ENCODE measurements at places on chromosomes 5 and 9.

DNA sequence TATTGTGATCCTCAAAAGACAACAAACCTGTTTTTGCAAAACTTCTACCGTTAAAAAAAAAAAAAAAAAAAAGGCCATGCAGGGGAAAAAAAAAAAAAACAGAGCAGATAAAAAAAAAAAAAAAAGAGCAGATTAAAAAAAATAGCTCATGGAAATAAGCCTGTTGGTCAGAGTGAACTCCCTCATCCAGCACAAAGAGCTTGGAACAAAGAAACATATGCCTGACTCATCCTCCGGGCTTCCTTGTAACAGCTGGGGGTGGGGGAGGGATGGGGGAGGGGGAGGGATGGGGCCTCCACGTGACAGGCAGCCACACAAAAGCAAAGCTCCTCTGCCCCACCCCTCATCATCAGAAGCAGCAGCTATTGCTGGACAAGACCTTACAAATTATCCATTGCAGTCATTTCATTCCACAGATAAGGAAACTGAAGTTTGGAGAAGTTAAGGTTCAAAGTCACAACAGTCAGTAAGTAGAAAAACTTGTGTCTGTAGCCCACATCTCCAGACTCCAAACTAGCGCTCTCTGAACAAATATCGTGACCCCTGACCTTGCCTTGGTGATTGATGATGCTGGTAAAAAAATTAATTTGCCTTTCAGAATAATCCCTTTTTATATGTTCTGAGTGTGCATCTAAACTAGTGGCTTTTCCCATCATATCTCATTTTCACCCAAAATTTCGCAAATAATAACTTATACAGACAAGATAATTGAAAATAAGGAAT, 38.9 kb downstream of the SLC35D2 start:
- DNase-seq: no peak

- DNase-seq: no peak
Measured at GRCh38 chr5:40490464-40491111, 189.1 kb upstream of the PTGER4 start.

GRCh38 chr9:135787776-135788575, 86.0 kb downstream of the KCNT1 start:
- DNase-seq: no peak

DNA sequence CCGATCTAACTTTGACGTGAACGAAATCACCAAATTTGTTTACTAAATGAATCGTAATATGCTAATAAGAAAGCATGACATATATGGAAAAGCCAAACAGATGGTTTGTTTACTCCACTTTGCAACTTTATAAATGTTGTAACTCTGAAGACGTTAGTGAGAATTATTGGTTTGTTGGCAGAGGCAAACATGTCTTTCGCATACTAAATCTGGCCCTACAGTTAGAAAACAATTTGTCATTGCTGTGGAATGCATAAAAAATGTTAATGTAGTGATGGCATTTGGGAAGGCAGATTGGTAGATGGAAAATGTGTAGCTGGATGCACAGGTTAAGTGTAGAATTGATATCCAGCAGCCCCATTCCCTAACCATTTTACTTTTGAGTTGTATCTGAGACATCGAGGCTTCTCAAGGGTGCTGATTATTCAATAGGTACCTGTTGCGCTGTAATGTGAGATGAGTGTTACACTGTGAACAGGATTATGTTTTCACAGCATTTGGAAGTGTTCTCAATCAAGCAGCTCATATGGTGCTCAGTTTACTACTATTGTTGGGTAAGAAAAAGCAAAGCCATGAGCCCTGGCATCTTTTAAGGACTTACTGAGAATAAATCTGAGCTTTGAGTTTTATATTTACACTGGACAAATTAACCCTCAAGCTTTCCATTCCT, 444.8 kb downstream of the BNC2 start:
- DNase-seq: no peak

DNA sequence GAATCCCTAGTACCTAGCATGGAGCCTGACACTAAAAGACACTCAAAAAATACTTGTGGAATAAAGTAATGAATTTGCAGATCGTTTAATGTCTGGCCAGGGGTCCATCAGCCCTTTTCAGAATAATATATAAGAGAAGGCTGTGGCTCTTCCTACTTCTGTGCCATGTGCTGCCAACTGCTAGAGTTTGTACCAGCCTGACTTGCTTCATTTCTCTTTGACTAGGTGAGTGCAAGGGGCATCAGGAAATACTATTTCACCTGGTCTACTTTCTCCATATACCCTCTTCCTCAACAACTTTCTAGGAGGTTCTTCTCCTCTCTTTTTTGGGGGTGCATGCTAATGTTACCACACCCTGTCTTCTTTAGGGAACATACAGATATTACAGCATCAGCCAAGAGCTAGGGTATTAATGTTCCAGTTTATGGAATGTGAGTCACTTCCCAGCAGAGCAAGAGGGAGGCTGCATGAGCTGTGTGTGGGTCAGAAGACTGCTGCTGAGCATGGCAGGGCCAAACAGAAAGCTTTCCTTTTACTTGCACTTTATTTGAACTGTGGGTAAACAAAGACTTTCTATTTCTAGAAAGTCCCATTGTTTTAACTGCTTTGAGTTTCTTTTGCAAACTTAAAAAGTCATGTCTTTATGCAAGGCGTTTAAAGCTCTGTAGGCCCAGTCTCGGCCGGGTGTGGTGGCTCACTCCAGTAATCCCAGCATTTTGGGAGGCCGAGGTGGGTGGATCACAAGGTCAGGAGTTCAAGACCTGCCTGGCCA, 158.9 kb downstream of the ADAMTSL1 start:
- DNase-seq: no peak

- DNase-seq: no peak
Measured at GRCh38 chr5:155418960-155419579, 405.5 kb downstream of the KIF4B start.

- peak; percentile 56 for DNase-seq
Measured at GRCh38 chr9:95822583-95823431, 52.7 kb upstream of the ERCC6L2 start.

DNA sequence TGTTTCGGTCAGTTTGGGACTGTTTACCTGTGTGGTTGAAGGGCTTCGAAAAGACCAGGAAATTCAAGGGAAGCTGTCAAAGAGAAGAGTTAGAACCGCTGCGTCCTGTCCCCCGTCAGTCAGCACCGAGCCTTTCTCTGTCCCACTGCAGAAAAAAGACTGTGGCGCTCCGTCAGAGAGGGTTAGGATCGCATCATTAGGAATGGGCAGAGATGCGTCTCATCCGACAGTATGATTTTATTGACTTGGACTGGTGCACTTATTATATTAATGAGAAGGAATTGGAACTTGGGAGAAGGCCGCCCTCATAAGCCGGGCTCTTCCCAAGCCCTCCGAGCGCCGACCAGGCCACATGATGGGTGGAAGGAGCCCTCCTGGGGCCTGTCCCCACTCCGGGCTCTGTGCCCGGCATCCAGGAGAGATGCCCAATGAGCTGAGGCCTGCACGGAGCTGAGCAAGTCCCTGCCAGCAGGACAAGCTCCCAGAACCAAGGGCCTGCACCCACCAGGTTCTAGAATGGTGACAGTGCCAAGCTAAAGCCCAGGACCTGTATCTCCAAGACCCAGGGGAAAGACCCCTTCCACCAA, 71.5 kb downstream of the NEK6 start:
- no peak for DNase-seq

- no peak for DNase-seq
Measured at GRCh38 chr9:16515879-16516301, 354.6 kb downstream of the BNC2 start.

GRCh38 chr5:50720061-50720710, 53.7 kb downstream of the PARP8 start:
- no peak for DNase-seq

DNA sequence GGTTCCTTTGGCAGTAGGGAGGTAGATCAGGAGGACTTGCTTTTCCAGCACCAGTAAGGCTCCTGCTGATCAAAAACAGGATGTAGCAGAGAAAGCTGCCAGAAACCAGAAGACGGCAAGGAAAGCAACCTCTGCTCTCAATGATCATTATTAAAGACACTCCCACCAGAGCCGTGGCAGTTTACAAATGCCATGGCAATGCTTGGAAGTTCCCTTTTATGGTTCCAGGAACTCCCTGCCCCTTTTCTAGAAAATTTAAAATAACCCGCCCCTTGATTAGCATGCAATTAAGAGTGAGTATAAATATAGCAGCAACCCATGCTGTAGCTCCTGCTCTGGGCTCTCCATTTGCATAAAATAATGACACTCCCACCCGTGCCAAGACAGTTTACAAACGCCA, 16.1 kb downstream of the EQTN start:
- no peak for DNase-seq

- DNase-seq: no peak
Measured at GRCh38 chr5:88888848-88889188, 5.8 kb upstream of the MEF2C start.

DNA sequence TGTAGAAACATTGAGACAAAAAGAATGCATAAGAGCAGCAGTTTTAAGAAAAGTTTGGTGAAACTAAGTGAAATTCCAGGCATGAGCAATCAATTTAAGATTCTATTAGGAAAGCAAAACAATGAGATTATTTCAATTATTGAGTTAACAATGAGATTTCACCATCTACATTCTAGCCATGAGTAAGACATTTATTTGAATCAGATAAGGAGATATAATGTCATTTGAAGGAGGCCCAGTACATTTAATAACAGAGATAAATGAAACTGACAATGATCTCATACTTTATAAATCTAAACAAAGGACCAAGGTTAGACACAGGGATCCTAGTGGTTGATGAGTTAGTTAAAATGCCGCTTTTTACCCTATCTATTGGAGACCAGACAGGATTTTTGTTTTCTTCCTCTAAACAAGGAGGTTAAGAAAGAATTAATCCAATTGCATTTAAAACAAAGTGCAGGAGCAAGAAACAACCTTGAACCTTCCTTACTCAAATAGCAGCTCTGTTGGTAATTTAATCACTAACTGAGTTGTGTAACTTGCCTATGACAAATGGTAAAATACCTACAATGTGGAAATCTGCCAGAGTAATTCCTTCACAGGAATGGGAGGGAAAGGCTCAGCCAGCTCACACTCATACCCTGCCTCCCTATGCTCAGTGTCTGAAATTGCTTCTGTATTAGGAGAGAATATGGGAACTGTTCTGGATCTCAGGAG, 103.5 kb upstream of the NR3C1 start:
- DNase-seq: no peak

- DNase-seq: no peak
Measured at GRCh38 chr9:34591917-34592866, 2.7 kb upstream of the CNTFR start.

- DNase-seq: no peak
Measured at GRCh38 chr9:113594484-113595299, 131.2 kb downstream of the RGS3 start.

DNA sequence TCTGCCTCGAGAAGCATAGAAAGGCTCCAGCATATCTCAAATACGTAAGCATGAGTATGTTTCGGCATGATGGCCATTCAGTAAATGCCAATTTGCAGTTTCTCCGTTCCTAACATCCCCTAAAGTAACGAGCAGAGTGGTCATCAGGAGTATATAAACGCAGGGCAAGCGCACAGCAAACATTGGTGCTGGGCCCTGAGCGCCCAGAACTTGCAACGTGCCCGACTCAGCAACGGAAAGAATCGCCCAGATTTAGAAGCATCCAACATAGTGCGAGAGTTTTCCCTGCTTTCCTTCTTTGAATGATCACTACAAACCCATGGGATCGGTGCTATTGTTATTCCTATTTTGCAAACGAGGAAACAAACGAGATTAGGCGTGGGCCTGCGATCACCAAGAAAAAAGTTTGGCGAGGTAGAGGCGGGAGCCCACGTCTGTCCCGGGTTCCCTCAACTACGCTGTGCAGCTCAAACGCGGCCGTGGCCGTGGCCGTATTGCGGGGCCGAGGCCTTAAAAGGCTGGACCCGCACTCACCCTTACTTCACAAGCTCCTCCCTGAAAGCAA, 505 bp downstream of the RPS14 start:
- no peak for DNase-seq

DNA sequence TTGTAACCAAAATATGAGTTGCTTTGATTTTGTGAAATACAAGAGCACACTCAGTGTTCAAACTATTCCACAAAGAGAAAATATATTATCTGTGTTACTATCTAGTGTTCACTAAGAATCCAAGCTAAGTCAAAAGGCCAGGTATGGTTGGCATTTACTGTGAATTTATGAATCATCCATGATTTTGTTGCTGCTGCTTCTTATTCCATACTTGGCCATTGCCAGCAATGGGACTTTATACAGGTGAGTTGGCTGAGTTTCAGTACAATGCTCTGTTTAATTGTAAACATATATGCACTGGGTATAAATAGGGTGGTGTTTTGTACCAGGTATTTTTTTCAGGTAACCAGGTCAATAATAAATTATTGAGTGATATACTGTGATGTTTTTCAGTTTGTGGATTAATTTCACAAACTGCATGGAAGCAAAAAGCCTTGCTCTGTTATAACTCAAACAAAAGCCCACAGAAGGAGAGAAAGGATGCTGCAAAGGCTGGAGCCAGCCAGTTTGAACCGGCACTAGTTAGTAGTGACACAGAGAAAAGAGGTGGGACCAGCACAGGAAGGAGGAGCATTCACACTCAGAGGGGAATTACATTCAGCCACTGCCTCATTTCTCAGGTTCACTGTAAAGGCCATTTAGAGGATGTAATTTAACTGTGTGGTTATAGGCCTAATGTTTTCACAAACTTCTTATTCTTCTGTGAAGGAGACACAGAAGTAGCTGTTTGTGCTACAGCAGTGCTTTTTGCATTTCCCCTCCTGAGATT, 381.8 kb downstream of the ADGRV1 start:
- no peak for DNase-seq

GRCh38 chr9:106104887-106105286, 410.5 kb downstream of the TMEM38B start:
- DNase-seq: no peak

- DNase-seq: peak; percentile 80
Measured at GRCh38 chr9:127555840-127556820, 55.9 kb upstream of the STXBP1 start.

GRCh38 chr5:37665889-37666288, 174.0 kb downstream of the GDNF start:
- DNase-seq: no peak

GRCh38 chr9:121207371-121207940, 5.8 kb upstream of the RAB14 start:
- DNase-seq: no peak

GRCh38 chr5:172284611-172284980, 1.0 kb upstream of the UBTD2 start:
- no peak for DNase-seq

GRCh38 chr5:173093606-173094005, 37.5 kb downstream of the CREBRF start:
- no peak for DNase-seq

- DNase-seq: no peak
Measured at GRCh38 chr9:126523611-126524111, 90.1 kb upstream of the LMX1B start.

Measured in activated CD8-positive, alpha-beta memory T cell treated with anti-CD3 and anti-CD28 coated beads, Interleukin-2, amount 50 U/mL, for 48 hours (primary cell).